T47D (cell line): ENCODE measurements at places on chromosomes 11 and 22.
A peak's percentile ranks its signal among the peaks of the same experiment; 100 is the strongest.

DNA sequence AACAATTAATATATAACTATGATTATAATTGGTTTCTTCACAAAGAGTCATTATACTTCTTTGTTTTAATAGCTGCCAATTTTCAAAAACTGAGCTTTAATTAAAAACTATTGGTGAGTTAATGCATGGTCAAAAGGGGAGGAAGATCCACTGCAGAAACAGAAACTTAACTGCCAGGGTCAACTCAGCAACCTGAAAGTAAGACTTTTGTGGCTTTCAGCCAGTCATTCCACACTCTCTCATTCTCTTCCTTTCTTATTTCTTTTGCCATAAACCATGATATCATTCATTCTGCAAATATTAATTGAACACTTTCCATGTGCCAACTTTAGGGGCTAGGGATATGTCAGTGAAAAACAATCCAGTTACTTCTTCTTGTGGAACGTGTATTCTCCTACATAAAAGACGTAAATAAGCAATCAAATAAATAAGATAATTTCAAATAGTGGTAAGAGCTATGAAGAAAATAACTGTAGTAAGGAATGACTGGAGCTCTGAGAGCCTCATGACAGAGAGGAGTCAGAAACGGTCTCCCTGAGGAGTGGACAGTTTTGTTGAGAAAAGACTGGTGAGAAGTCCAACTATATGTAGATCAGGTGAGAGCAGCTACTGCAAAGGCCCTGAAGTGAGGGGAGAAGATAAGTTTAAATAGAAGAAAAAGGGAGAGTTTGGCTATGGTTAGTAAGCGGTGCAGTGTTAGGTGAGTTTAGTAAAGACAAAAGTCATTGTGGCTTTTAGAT lies 130.5 kb downstream of the GRIA4 start:
- no peak for DNase-seq

DNA sequence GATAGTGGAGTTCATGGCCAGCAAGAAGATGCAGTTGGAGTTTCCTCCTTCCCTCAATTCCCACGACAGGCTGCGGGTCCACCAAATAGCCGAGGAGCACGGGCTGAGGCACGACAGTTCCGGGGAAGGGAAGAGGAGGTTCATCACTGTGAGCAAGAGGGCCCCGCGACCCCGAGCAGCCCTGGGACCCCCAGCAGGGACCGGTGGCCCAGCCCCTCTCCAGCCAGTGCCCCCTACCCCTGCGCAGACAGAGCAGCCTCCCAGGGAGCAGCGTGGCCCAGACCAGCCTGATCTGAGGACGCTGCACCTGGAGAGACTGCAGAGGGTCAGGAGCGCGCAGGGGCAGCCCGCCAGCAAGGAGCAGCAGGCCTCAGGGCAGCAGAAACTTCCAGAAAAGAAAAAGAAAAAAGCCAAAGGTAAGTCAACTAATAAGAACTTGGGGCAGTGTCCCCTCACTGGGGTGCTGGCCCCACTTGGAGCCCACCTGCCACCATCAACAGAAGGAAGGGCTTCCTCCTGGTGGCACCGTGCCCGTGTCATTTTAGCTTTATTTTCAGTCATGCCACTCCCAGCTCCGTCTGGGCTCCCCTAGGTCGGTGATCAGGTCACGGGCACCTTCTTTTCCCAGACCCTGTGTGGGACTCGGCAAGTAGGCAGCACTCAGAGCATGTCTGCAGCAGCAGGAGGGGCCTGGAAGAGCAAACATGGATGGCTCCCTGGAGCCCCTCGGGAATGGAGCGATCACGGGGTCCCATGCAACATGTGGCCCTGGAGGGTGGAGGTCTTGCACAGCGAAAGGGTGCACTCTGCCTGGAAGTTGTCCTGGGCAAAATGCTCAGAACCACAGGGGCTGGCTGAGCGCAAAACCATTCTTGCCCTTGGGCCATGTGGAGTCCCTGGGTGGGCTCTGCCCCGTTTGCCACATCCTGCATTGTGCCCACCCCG lies 33.3 kb downstream of the IGHMBP2 start:
- no peak for DNase-seq

- DNase-seq: no peak
Measured at GRCh38 chr22:40547729-40548143, 88.8 kb downstream of the MRTFA start.

GRCh38 chr11:65627202-65627601 lies 10.7 kb upstream of the SIPA1 start:
- no peak for DNase-seq

DNA sequence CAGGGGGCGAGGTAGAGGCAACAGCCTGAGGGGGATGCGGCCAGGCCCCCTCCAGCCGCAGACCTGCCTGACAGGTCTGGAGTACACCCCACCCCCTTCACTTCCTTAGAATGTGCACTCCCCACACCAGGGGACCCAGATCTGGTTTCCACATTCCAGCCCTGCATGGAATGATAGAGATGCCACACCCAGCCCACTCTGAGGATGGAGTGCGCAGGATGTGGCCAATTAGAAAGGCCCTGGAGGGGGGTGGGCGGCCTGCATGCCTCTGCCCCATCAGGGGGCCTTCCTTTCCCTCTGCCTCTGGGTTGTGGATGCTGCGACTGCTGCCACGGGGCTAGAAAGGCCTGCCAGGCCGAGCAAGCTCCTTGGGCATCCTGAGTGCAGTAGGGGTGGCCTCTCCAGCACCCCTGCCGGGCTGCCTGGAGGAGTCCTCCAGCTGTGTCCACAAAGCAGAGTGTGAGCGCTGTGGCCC lies 28.2 kb upstream of the MGAT3 start:
- no peak for DNase-seq

GRCh38 chr22:35894937-35895708 lies 133.5 kb downstream of the RBFOX2 start:
- DNase-seq: no peak

GRCh38 chr22:28241656-28242290 lies 322.7 kb upstream of the PITPNB start:
- DNase-seq: no peak

GRCh38 chr11:68828957-68829356 lies 12.8 kb downstream of the CPT1A start:
- DNase-seq: no peak

- DNase-seq: no peak
Measured at GRCh38 chr22:43342347-43343261, 568 bp downstream of the SCUBE1 start.

GRCh38 chr11:125370561-125371389 lies 125.3 kb downstream of the FEZ1 start:
- no peak for DNase-seq

DNA sequence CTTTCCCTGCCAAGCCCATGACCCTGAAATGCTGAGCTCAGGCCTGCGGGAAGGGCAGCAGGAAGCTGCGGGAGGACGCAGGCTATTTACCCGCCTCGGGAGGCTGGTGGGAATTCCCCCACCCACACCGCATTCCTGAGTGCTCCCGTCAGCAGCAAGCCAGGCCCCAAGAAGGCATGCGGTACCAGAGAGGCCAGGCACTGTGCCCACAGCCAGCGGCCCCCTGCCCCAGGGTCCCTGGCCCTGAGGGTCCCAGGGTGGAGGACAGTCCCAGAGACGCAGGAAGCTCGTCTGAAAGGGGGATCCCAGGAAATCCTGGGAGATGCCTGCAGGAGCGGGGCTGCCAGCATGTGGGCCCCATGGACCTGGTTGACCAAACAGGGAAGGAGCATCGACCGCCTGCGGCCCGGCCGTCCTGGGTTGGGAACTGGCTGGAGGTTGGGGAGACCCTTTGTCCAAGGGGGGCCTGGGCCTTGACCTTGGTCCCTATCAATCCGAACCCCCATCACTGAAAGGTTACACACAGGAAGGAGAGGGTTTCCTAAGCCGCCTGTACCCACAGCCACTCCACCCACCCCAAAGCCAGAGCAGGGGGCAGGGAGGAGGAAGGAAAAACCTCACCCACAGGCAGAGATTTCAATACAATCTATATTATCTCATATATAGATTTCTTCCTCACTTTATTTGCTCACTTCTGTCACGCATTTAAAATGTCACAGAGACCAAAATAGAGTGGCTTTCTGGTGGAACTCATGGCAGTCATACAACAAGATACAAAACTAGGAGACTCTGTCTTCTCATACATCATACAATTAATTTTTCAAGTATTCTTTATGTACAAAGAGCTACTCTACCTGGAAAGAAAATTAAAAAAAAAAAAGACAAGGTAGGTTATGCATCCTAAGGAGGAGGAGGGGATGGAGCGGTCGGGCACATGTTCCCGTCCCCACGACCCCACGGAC lies 17.1 kb downstream of the MAFF start:
- DNase-seq: peak; percentile 35

GRCh38 chr11:12229450-12230229 lies 119.2 kb downstream of the MICAL2 start:
- DNase-seq: no peak

DNA sequence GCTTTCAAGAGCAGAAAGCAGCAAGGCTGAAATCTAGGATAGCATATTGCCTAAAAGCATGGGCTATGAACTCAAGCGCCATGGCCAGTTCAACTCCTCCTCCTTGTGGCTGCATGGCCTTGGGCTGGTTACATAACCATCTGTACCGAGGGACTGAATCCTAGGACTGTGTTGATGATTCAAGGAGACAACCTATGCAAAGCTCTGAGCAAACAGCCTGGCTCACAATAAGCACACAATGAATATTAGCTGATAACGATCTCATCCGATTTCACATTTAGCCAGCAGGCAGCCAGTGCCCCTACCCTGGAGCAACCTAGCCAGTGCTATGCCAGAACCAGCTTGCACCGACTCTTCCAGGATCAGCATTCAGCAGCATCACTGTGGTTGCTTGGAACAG lies 698.4 kb downstream of the TBC1D22A start:
- no peak for DNase-seq

DNA sequence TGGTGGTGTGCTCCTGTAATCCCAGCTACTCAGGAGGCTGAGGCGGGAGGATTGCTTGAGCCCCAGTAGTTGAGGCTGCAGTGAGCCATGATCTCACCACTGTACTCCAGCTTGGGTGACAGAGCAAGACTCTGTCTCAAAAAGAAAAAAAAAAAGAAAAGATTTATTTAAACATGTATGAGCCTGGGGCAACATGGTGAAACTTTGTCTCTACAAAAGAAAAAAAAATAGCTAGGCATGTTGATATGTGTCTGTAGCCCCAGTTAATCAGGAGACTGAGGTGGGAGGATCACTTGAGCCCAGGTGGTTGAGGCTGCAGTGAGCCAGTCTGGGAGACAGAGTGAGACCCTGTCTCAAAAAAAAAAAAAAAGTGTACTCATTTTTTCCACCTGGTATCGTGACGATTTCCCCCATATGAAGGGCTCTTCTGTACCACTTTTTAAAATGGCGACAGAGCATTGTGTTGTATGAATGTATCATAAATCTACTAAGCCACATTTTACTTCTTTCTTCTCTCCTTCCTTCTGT lies 16.4 kb upstream of the KCTD14 start:
- no peak for DNase-seq

GRCh38 chr11:123303924-123304323 lies 108.9 kb upstream of the CLMP start:
- peak; percentile 35 for DNase-seq

DNA sequence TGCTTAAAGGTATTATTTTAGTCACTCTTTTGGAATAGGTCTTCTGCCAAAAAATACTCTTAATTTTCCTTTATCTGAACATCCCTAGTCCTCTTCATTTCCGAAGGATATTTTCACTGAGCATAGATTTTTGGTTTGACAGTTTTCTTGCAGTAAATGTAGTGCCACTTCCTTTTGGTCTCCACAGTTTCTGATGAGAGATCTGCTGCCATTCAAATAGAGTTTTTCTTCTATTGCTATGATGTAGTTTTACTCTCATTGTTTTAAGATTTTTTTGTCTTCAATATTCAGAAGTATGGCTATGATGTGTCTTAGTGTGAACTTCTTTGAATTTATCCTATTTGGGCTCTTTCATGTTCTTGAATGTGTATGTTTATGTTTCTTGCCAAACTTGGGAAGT lies 281.1 kb upstream of the SORL1-AS1 start:
- no peak for DNase-seq

DNA sequence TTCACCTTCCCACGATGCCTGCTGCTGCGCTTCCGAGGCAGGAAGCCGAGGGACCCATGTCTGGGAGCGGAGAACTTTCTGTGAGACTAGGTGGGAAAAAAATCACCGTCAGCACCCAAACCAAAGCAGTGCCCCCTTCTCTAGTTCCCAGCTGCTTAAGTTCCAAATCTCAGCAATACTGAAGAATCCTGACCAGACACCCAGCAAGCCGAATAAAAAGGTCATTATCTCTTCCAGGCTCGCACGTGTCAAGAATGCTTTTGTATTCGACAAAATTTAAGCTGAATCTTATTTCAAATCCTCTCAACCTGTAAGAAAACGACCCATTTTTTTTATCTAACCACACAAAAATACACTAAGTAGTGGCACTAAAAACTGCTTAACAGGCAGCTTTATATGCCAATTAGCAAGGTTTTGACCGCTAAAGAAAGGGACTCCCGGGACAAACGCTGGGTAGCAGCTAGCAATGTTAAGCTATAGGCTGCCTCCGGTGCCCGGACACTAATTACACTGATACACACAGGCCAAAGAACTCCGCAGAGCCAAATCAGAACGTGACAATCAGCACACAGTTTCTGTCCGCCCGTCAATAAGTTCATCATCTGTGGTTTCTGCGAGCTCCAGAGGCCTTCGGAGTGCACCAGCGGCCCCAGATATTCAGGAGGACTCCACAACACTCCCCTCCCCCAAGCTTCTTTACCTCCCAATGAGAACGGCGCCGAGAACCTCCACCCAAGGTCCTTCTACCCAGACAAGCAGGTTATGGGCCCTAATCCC lies 728 bp downstream of the RPL3 start:
- no peak for DNase-seq

- DNase-seq: no peak
Measured at GRCh38 chr11:73783483-73784020, 4.1 kb upstream of the MRPL48 start.

DNA sequence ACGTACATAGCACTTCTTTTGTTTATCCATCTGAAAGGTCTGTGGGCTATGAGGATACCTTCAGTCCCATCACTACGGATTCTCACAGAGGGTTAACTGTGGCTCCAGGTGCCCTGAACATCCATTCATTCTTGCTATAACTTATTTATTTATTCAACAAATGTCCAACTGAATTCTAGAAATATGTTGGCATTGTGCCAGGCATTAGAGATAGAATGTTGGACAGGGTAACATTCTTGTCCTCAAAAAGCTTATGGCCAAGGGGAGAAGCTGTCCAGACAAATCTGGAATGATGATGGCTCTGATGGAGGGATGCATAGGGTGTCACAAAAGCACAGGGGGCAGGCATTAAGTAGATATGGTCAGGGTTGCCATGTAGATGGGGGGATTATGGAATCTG lies 8.4 kb downstream of the OLFML1 start:
- DNase-seq: peak; percentile 20

DNA sequence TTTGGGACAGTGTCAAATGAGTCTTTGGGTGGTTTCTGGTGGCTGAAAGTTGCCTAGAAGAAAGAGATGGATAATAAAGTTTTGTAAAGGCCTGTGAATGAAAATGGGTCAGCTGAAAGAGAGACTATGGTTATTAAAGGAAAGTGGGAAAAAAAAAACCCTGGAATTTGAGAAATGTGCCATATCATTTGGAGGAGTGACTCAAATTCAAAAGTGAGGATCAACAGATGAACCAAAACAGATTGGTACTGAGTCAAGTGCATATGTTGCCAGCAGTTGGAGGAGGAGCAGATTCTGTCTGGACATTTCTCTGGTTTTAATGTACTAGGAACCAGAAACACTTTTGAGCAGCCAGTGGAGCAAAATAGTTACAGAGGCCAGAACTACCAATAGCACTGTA lies 339.8 kb downstream of the KCNA4 start:
- DNase-seq: no peak
